ENCODE measurements at places on chromosomes 5 and 9. TPM values are rescaled to one million over a fixed set of nuclear protein-coding genes. Genes with fewer than 3 reads are reported as not detected.

FAM153A gene
- total RNA-seq = 13.1 TPM

CCNO gene
- total RNA-seq = not detected

DNA sequence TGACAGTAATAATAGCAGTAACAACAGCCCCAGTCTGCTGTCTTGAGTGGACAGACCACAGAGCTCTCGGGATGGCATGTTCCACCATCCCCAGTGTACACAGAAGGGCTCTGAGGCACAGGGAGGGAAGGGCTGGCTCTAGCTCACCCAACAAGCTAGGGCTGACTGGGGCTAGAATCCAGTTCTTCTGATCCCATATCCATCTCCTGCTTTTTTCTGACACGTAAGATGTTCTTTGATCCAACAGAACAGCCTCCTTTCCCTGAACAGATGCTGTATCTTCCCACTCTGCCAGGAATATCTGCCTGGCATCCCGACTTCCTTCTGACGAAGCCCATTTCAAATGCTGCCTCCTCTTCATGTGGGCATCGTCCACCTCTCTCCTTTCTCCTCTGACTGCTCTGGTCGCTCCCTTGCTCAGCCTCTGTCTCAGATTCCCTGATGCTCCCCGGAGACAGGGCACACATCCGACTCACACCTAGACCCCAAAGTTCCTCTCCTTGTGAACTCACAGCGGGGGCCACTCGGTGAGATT lies 43.6 kb upstream of the CLK4 start:
- DNase-seq = no peak

DNA sequence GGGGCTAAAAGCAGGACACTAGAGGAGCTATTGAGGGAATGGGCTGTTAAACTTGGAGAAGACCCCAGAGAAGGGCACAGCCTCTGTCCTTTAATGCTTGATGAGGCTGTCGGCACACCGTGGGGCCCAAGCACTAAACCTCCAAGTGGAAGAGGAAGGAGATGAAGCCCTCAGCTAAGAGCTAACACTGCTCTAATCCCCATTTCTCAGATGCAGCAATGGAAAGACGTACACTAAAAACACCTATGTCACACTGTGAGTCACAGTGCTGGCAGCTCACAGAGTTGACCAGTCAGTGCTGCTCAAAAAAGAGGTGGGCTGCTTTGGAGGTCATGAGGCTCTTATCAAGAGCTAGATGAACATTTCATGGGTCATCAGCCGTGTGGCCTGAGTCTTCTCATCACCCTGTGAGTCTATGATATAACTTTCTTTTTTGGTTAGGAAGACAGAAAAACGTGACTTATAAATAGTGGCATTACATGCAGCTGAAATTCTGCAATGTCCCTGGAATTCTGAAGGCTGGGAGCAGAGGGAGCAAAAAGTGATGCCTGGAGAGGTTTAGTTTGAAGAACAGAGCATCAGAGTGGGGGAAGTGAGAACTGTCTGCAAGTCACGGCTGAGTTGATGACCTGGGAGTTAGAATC lies 21.5 kb downstream of the TNFSF8 start:
- DNase-seq = no peak

GRCh38 chr5:99765011-99765410 lies 770.2 kb upstream of the FAM174A start:
- no peak for DNase-seq

Measured in omental fat pad (tissue), 4 donors.